Left renal pelvis (tissue), 4 donors: ENCODE measurements at places on chromosomes 1 and 21. TPM values are rescaled to one million over a fixed set of nuclear protein-coding genes. Genes with fewer than 3 reads are reported as not detected.

Gene DHX9
- 286 TPM for polyA plus RNA-seq

Gene FAM177B
- polyA plus RNA-seq: 0.22 TPM

Gene SPRR2B
- polyA plus RNA-seq: not detected

Gene ITPKB
- 23.1 TPM for polyA plus RNA-seq

Gene JMJD4
- polyA plus RNA-seq: 14.3 TPM

Gene SIM2
- 28.7 TPM for polyA plus RNA-seq

Gene TMEM50A
- polyA plus RNA-seq: 91.1 TPM
